Amniotic epithelial cell (primary cell): ENCODE measurements at places on chromosomes 1 and 21.
A peak's percentile ranks its signal among the peaks of the same experiment; 100 is the strongest.

DNA sequence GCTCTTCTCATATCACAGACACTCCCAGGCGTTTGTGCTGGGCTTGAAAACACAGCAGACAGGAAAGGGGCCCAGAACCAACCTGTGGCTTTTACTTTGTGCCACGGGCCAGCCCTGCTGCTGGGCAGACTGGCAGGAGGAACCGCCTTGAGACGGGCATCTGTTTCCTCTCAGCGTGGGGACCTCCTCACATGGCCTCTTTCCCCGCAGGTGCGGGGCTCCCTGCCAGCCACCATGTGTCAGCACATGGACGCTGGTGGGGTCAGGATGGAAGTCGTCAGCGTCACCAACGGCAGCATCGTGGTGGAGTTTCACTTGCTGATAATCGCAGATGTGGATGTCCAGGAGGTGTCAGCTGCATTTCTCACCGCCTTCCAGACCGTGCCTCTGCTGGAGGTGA lies 47.8 kb downstream of the UMODL1 start:
- no peak for DNase-seq

- no peak for DNase-seq
These were observed 136.1 kb upstream of the ARHGEF16 start for GRCh38 chr1:3318329-3318728.

DNA sequence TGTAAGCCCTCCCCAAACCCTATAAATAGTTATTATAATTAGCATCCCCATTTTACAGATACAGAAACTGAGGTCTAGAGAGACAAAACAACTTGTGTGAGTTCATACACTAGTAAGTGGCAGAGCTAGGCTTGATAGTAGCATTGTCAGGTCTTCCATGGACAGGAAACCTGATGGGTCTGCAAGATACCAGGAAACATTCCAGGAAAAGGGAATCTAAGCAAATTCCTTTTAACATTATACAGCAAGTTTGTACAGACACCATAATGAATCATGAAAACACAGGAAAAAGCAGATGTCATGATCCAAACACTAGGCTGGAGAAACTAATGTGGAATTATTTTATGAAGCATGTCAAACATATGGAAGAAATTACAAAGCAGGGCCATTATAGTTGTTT lies 89.1 kb upstream of the KCNK2 start:
- no peak for DNase-seq

DNA sequence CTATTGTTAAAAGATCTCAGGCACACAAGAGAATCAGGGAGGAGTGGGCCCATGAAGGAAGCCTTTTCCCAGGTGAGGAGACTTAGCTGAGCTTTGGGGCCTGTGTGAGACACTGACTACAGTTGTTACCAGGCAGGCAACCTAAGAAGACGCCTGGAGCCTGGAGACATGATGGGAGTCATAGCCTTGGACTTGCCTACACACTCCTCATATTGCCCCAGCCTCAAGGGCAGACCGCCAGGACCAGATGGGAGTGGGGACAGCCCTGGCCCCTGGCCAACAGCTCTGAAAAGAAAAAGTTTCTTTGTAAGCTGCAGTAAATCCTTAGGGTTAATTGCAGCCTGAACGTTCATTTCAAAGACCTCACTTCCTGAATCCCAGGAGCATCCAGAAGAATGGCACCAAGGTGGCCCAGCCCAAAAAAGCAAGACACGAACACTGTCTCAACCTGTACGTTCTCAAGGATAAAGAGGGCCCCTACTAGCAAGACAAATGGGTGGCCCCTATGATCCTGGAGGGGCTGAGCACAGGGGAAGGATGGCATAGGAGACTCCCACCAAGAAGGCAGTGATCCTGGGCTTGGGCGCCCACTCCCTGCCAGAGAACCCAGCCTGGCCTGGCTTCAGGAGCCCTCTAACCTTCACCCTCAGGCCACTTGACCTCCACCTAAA lies 33.2 kb upstream of the BTG2 start:
- no peak for DNase-seq

DNA sequence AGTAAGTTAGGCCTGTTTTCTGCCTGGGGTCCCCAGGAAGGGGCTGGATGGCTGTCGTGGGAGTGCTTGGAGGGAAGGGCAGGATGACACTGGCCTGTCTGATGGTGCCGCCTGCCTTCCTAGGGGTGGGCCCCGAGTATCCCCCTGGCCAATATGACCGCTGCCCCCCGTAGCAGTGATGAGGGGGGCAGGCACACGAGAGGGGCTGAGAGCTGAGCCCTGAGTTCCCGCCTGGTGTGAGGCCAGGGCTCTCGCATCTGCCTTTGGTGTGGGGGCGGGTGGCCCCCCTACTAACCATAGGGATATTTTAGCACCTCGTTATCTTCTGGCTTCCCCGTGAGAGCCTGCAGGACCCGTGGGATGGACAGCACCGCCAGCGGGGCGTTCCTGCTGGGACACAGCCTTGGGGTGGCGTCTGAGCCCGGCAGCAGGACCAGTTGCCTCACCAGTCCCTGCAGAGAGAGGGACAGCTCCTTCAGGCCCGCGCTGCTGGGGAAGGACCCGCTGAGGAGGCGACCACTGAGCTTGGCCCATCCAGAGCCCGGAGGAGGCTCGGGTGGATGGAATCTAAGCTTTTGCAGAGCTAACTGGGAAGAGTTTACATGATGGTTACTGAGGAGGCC lies 10.4 kb downstream of the KRTAP10-1 start:
- no peak for DNase-seq

- DNase-seq: no peak
These were observed 21.3 kb upstream of the EFHD2 start for GRCh38 chr1:15388201-15388880.

DNA sequence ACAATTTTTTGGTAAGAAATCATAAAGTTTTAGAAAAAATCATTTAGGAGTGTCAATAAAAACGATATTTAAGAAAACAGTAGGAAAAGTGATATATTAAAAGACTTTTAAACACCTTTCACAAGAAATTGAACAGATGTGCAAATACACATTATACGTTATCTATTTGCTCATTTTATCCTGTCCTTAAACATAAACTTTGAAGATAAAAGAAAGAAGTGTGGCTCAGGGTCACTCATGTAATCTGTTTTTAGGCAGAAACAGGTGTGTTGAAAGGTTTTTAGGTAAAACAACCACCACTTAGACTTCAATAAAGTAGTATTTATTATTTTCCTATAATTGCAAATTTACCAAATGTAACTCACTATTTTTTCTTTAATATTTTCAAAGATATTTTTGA lies 13.1 kb downstream of the AMY2B start:
- no peak for DNase-seq

- DNase-seq: no peak
These were observed 323.4 kb downstream of the LTN1 start for GRCh38 chr21:28669321-28669720.

- DNase-seq: no peak
These were observed 179.3 kb downstream of the TRABD2B start for GRCh38 chr1:47817861-47818260.

DNA sequence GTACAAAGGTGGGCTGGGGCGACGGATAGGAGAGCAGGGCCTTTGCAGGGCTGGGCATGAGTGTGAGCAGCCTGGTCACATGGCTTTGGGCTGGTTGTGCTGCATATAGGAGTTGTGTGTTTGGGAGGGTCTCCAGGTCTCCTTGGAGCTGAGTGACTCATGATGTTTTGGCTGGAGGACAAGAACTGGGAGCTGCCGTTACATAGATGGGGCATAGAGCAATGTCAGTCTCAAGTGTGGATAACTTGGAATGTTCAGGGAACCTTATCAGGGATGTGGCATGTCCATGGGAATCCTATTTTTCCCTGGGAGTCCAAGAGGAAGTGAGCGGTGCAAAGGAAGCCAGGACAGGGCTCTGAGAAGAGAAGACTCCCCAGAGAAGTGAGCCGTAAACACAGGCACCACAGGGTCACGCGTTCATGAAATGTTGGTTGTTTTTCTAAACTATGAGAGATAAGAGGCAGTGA lies 136.4 kb upstream of the KCNE2 start:
- peak; percentile 83 for DNase-seq

- DNase-seq: no peak
These were observed 97.8 kb downstream of the EBNA1BP2 start for GRCh38 chr1:43074244-43074643.

DNA sequence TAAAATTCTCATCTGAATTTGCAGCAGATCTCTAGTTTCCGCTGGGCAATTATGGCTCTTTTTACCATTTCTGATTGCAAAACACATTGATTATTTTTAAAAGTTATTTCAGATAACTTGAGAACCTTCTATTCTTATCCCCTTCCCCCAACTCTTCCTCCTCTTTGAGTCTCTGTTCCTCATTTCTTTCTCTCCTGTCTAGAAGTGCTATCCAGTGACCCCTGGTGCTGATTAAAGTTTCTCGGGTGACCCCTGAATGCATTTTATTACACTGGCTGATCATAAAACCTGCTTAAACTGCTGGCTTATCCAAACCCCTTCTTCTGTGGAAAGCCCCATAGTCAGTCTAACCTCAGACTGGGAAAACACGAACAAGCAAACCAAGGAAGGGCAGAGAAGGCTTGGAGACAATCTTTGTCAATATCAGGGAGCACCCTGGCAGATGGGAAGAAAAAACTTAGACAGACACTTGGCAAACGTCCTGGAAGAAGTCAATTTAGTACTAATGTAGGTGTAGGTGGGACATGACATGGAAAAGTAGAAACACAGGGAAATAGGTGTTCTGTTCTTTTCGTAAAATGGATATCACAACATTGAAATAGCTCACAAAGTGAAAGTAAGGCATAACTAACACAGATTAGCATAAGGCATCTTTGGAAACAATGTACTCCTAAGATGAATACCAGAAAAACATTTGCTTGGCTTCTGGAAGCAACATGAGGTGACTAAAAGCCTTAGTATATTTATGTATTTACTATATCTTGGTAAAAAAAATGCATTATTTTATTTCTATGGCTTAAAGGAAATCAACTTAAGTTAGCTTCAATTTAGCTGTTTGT lies 61.4 kb downstream of the GORAB start:
- DNase-seq: no peak

DNA sequence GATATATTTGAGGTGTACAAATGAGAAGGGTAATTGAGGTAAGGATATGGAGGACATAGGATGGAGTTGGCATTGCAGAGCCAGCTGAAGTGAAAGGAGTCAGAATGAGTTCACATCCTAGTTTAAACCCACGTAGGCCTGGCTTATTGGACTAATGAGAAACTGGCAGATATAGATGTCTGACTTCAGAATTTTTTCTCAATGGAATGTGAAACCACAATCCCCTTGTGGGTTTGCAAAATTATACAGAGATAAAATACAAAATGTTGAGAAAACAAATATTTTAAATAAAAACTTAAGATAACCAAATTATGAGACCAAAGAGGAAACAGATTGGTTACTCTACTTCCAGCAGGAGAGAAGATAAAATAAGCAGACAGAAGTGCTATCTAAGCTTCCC lies 277.4 kb upstream of the LRRC7 start:
- peak; percentile 13 for DNase-seq

DNA sequence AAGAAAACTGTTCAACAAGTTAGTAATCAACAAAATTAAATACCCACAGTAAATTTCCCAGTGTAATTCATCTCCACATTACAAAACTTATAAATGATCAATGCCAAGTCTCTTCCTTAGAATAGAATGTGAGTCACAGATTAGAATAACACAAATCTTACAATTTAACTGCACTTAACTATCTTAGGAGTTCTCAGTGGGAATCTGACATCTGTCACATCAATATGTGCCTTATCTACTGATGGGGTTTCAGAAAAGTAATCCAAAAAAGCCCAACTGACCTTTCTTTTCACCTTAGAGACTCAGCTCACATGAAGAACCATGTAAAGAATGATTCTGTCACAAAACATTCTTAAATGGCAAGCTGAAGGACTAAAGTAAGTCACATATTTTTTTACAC lies 141.4 kb downstream of the RERE start:
- no peak for DNase-seq

- DNase-seq: peak; percentile 91
These were observed 10.5 kb downstream of the PCSK9 start for GRCh38 chr1:55049914-55050278.

GRCh38 chr1:92695104-92695503 lies 89.8 kb downstream of the EVI5 start:
- peak; percentile 41 for DNase-seq

DNA sequence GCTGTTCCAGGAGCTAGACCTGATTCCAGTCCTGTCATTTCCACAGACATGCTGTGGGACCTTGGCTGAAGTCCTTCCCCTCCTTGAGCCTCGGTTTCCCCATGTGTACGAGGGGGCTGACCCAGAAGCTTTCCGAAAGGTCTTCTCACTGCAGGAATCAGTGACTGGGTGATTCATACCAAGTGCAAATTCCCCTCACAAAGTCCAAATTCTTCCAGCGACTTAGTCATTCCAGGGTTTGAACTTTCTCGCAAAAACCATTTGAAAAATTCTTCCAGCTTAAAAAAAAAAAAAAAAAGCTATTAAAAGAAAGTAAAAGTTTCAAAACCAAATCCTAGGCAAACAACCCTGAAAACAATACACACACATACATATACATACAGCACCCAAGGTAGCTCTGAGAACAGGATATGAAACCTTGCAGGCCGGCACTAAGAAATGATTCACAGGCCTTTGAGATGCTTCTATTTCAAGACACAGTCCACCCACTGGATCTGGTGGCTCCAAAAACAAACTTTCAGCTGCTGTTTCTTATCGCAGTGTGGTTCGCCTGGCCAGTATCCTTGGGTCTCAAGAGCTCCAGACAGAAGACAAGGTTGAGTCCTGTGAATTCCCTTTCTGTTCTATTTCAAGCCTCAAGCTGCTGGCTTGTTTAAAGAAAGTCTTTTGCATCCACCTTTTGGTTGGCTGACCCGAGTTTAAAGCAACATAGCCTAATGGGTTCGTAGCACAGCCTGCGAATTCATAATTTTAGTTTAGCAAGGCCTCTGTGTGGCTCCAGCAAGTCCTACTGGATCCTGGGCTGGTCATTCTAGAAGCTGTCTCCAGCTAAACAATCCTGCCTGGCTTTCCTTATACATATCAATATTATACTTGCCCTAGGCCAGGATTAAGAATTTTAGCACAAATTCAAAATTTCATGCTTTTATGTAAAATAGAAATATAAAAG lies 18.0 kb upstream of the ID3 start:
- DNase-seq: peak; percentile 97

GRCh38 chr21:46634966-46635323 lies 529 bp upstream of the PRMT2 start:
- peak; percentile 88 for DNase-seq

GRCh38 chr1:45979074-45979777 lies 153.2 kb downstream of the PIK3R3 start:
- DNase-seq: peak; percentile 39

GRCh38 chr1:235567812-235568503 lies 63.7 kb upstream of the B3GALNT2 start:
- DNase-seq: no peak

DNA sequence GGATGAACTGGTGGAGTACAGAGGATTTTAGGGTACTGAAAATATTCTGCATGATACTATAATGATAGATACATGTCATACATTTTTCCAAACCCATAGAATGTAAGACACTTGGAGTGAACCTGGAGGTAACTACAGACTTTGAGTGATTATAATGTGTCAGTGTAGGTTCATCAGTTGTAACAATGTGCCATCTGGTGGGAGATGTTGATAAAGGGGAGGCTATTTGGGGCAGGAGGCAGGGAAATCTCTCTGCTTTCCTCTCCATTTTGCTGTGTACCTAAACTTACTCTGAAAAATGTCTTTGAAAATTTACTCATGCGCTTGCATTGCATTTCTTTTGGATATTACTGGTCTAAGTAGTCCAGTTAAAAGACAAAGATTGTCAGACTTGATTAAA lies 35.2 kb downstream of the PTBP2 start:
- DNase-seq: no peak
